Memory B cell (primary cell): ENCODE measurements at places on chromosomes 2 and 18.

DNA sequence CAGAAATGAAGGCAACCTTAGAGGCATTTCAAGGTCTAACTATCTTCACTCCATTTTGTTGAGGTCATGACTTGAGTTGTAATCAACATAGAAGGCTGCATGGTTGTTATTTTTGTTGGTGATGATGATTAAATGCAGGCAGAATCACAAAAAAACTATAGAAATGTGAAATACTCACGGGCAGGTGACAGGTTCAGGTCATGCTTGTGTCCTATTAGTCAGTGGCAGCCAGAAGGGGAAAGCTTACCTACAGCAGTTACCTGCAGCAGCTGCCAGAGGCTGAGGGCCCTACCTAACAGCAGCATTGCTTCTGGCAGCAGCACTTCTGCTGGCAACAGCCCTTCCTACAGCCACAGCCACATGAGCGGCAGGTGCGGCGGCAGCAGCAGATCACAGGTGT is 394 bp downstream of the SCYGR3 start:
- no peak for DNase-seq

GRCh38 chr2:10254373-10255188 is 48.1 kb upstream of the HPCAL1 start:
- no peak for DNase-seq

DNA sequence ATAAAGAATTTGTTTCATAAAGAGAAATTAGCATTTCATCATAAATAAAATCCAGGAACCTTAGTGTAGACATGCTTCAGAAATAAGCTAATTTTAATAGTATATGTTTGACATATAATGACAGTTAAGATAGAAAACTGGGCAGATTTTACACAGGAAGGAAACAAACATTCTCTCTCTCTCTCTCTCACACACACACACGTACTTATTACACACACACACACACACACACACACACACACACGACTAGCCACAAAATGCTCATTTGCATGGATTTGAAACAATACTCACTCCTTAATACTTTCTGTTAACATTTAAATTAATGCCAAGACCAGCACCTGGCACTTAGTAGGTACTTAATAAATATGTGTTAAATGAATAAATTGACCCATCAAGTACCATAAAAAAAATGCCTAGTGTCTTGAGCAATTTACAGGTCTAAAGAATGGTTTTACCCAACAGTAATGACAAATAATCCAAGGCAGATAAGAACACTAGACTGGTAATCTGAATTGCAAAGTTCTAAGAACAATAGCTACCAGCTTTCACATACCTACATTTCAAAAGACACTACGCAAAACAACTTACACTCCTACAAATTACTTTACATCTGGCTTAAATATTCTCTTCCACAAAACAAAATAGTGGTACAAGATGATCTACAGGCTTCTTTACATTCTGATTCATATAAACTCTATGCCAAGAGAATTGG is 2.9 kb upstream of the GALNT3 start:
- DNase-seq = no peak

DNA sequence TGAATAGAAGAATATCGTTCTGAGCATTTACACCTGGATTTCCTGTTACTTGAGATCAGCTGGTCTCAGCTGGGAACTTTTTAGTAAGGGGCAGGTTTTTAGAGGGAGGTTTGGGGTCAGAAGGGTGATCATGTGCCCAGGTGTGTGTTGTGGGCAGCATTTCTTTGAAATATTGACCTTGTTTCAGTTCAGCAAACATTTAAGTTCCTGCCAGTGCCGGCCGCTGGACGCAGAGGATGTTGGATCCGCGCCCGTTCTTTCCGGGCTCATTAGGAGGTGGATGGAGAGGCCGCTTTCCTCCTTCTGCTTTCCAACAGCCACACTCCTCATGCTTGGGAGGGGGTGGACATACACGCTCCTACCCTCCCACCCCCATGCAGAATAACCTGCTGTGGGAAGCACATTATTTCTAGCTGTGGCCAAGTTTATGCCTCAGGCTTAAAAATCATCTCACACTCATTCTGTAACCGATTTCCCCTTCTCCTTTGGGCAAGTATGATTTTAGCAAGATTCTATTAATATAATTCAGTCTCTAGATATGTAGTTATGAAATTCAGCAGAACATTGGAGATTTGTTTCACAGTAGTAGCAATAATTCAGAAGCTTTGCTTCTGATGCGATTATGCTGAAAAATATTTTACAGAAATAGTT is 131.4 kb downstream of the ZNF236 start:
- no peak for DNase-seq

DNA sequence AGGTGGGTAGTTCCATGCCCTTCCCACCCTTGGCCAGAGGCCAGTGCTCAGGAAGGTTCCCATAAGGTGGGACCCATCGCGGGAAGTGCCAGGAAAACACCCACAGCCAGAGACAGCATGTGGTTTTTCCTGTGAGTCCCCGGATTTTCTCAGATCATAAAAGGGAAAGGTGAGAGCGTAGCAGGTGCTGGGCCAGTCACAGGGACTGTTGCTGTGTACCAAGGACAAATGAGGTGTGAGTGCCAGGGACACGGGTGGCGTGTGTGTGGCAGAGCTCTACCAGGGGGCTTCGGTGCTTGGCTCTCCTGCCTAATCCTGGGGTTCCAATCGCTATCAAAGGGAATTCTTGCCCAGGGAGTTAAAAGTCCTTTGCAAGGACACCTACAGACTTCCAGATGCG is 159.6 kb upstream of the SMAD2 start:
- no peak for DNase-seq
